ENCODE measurements at places on chromosomes 5 and 9.

DNA sequence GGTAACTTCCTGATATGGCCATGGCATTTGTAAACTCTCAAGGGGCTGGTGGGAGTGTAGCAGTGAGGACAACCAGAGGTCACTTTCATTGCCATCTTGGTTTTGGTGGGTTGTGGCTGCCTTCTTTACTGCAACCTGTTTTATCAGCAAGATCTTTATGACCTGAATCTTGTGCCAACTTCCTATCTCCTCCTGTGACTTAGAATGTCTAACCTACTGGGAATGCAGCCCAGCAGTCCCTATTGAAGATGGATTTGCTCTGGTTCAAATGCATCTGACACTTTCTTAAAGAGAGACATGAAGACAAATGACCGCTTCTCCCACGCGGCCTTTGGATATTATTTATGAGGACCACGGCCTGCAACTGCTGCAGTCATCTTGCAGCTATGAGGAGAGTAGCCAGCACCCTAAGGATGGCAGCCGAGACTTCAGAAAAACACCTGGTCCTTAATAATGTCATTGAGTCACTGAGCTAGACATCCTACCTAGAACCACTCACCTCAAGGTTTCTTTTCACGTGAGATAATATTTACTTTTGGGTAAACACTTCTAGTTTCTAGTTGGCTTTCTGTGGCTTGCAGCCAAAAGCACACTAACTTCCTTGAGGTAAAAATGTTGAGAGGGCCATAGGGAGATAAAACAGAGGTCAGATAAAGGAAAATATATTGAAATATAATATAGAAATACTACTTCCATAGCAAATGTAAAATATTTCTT lies 28.2 kb downstream of the CETN3 start:
- no peak for DNase-seq

- no peak for DNase-seq
Observed at GRCh38 chr5:179497636-179498340, 52.6 kb upstream of the RUFY1 start.

DNA sequence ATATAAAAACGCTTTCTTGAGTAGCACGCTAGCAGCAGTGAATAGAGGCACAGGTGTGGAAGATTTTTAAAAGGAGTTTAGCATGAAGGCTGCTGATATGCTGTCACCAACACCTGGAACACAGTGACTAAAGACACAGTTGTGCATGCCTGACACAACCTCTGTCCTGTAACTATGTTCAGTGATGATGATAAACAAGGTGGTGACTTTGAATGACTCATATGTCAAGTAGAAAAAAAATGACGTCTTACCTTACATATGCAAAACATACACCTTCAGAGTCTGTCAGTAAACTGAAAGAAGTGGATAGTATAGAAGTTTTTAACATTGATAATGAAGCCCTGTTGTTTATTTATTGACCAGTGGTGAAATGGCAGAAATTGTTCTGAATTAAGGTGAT lies 66.2 kb upstream of the ADCY2 start:
- no peak for DNase-seq

GRCh38 chr9:23746317-23746716 lies 79.7 kb downstream of the ELAVL2 start:
- no peak for DNase-seq

DNA sequence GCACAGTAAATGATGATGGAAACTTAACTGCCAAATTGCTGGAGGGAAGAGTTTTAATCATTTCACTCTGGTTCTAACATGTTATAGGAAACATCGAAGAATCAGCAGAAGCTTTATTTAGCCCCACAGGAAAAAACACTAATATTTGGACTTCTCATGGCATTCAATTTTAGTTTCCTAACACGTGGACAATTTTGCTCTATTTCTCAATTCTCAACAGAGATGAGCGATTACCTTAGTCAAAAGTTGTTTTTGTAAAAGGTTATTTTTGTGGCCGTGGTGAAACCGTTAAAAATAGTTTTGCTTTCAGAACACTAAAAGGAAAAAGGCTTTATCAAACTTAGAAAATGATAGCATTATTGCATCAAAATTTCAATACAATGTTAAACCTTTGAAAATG lies 235.2 kb downstream of the PLK2 start:
- DNase-seq: no peak

DNA sequence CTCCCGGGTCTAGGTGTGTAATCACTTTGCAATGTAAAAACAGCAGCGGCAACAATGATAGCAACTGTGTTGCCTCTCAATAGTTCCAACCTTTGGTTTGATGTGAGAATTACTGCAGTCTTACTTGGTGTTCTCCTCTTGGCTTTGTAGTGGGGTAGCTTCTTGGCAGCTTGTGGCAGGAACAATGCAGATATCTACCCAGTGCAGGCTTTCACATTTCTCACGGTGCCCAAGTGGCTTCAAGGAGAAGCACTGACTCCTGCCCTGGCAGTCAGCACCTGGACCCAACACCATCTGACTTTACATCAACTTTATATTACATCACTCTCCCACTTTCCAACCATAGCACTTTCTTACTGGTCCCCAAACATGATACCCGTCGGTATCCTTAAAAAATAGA lies 28.4 kb upstream of the TIFAB start:
- no peak for DNase-seq

- DNase-seq: no peak
Observed at GRCh38 chr5:146273109-146273508, 65.5 kb upstream of the POU4F3 start.

Measured in stimulated activated CD4-positive, alpha-beta T cell treated with anti-CD3 and anti-CD28 coated beads, Interleukin-1b, Interleukin-23, amount 100 ng/mL, for 1 hour (primary cell).